ENCODE measurements at places on chromosomes 7 and 10.
A peak's percentile ranks its signal among the peaks of the same experiment; 100 is the strongest.

GRCh38 chr10:3786295-3787015, 1.4 kb upstream of the KLF6 start:
- DNase-seq: no peak

- DNase-seq: no peak
Observed at GRCh38 chr7:83457022-83457892, 191.7 kb downstream of the SEMA3E start.

- peak; percentile 87 for DNase-seq
Observed at GRCh38 chr7:5396999-5397663, 26.5 kb downstream of the TNRC18 start.

- no peak for DNase-seq
Observed at GRCh38 chr10:42304341-42304740, 334.0 kb downstream of the ZNF33B start.

- no peak for DNase-seq
Observed at GRCh38 chr10:6756716-6757115, 176.6 kb upstream of the PRKCQ start.

DNA sequence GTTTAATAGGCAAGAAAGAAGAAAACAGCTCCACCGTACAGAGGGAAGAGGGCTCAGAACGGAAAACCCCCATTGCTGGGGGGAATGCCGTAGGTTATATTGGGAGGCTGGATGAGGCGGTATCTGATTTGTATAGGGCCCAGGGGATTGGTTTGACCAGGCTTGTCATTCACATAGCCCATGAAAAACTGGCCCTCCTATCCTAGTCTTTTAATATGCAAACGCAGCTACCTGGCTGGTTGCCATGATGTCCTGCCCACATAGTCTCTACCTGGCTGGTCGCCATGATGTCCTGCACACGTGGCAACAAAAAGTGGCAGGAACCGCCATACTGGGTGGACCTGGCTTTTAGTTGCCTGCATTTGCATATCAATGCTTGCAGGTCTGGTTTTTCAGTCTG, 84.7 kb downstream of the AUTS2 start:
- DNase-seq: no peak

DNA sequence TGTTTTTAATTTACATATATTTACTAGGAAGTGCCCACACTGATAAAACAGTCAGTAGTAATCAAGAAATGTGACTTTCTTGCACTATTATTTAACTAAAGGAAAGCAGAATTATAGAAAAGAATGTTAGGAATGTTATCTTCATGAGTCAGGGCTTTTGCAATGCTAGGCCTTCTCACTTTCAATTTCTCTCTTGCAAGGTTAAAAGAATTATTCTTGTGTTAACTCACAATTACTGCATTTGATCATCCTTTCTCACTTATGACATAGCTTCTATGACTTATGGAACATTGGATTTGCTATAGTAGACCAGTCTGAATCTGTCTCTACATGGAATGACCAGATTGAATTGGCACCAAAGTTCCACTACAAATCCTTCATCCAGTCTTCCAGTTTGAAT, 192.4 kb downstream of the SDK1 start:
- DNase-seq: no peak

GRCh38 chr7:112118581-112119566, 87.3 kb downstream of the DOCK4 start:
- no peak for DNase-seq

DNA sequence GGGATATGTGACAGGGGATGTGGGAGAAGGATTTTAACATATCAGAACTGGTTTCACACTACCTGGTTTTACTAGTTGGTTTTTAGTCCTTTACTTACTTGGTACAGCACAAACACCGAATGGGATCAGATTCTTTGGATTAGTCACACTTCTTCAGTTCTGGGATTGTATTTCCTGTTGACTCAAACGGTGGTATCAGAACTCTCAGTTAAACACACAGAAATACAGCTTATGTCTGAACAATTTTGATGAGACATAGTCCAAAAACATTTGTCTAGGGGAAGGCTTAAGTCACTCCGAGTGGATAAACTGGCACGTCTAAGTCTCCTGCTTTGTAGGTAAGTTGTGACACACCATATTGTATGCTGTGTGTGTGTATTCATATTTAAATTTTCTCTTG, 480.5 kb downstream of the PHTF2 start:
- no peak for DNase-seq

- no peak for DNase-seq
Observed at GRCh38 chr10:58502956-58503355, 9.7 kb upstream of the BICC1 start.

GRCh38 chr10:48305905-48306264, 592 bp upstream of the MAPK8 start:
- no peak for DNase-seq

DNA sequence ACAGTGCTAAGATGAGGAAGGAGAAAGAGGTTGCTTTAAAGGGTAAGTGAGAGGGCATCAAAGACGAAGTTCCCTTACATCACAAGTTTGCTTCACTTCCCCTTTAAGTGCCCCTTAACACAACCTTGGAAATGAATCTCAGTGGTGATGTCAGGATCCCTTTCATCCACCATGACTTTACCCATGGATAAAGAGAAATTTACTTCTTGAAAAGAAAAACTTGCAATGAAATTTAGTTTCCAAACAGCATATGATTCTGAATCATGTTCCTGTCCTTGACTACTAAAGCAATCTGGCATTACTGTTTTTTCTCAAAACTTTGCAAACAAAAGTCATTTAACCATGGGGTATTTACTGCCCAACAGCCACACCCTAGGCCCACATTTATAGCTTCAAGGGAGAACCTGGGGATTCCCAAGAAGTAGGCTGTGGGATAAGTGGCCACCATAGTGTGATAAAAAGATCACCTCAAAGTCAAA, 135.9 kb downstream of the ITGB8 start:
- DNase-seq: no peak

DNA sequence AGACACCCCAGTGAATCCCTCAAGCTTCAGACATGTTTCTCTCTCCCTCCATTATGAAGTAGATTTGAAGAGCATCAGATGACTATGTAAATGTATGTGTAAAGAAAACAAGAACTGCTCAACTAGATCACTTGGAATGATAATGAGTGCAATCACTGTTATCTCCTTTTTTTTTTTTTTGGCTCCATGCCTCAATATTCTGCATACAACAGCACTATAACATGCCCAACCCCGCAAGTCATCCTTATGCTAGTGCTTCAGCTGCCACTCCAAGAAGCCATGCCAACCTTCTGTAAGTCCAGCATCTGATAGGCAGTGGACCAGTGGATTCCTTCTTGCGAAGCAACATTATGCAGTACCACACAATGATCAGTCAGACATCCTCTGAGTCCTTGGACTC, 133.7 kb downstream of the TFPI2 start:
- no peak for DNase-seq

DNA sequence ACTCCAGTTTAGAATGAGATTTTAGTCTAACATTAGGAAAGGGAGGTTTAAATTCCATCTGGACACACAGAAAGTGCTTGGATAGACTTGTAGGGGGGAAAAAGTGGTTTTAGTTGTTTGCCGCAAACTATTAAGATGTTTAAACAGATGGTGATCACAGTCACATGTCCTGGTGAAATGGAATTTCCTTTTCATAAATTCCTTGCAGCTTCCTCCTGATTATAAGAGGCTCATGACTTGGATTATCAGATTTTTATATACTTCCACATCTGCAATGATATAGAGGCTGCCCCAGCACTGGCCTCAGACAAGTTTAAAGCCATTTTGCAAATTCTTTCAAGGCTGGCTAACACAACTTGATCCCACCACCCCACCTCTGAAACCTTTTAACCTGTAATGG, 106.4 kb upstream of the ARMC3 start:
- no peak for DNase-seq

- no peak for DNase-seq
Observed at GRCh38 chr10:124500757-124501156, 39.1 kb downstream of the LHPP start.

GRCh38 chr10:46539596-46540411, 16.7 kb downstream of the GPRIN2 start:
- no peak for DNase-seq

All from lower leg skin (tissue), 4 donors.